ENCODE measurements at places on chromosomes 4 and X.

GRCh38 chr4:85039526-85039925, 73.0 kb upstream of the WDFY3 start:
- no peak for DNase-seq
- no peaks in the 10 kb centered on the region for H3K4me1 ChIP-seq
- no peaks in the 10 kb centered on the region for H3K36me3 ChIP-seq
- no peak overlapping the region for H3K27ac ChIP-seq
- H3K27me3 ChIP-seq = no peaks in the 10 kb centered on the region
- H3K4me3 ChIP-seq = no peak overlapping the region

DNA sequence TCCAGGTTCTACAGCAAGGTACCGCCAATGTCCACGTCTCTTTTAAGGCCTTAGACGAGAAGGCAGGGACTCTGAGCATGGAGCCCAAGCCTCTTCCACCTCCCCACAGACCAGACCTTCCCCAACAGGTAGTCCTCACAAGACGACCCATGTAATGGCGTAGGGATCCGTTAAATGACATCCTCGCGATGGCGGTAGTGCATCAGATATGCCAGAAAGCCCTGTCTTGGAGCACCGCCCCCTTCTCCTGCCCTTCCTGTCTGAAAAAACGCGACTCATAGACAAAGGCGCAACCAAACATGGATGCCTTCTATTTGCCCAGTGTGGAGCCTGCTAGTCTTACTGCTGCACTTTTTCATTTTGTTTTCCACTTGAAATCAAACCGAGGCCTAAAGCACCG, 185.4 kb downstream of the OR13H1 start:
- H3K4me1 ChIP-seq = no peaks in the 10 kb centered on the region
- peak overlapping the region; percentile 81 for H3K27ac ChIP-seq

- H3K4me3 ChIP-seq = peak overlapping the region; percentile 67
- no peaks in the 10 kb centered on the region for H3K27me3 ChIP-seq
- H3K36me3 ChIP-seq = no peaks in the 10 kb centered on the region
- H3K4me1 ChIP-seq = peaks cover 14% of the 10 kb centered on the region
- no peak for DNase-seq
Observed at GRCh38 chr4:147733716-147734344, 1.9 kb downstream of the ARHGAP10 start.

DNA sequence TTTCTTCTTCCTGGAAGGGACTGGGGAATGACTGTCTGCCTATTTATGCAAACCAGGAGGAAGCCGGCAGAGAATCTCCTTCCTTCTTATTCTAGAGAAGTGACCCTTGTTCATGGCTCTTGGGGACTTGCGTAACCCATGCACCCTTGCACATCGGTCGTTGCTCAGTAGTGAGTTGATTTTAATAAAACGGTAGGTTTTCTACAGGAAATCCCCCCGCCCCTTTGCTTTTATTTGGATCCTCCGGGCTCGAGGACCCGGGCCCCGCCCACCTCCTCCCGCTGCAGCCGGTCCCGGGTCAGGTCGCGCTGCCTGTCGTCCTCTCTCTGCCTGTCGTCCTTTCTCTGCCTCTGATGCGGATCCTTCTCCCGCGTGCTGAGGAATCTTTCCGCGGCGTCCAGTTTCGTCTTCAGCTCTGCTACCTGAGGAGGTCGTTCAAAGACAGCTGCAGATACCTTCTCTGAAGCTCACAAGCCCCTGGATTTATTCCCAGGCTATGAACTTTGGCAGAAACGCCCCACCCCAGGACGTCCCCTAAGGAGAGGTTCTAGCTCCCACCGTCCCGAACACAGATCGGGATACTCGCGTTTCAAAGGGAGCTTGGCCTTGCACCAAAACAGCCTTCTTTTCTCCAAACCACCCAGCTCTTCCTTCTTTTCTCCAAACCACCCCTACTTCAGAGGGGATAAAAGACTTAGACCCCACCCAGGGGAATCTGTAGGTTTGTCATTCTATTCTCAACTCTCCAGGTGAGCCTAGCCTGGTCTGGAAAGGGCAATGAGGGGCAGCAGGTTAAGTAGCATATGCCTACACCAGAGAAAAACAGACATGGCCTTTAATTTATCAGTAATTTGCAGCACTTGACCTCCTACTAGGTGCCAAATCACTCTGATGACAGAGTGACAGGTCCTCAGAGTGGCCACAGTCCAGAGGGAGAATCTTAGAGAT, 7.0 kb downstream of the TNIP3 start:
- no peaks in the 10 kb centered on the region for H3K4me1 ChIP-seq
- no peaks in the 10 kb centered on the region for H3K36me3 ChIP-seq
- peak overlapping the region; percentile 28 for H3K4me3 ChIP-seq
- DNase-seq = no peak
- H3K27ac ChIP-seq = no peak overlapping the region

- no peaks in the 10 kb centered on the region for H3K27me3 ChIP-seq
- no peak overlapping the region for H3K27ac ChIP-seq
- no peak overlapping the region for H3K4me3 ChIP-seq
Observed at GRCh38 chr4:73445383-73446335, 9.6 kb downstream of the AFP start.

DNA sequence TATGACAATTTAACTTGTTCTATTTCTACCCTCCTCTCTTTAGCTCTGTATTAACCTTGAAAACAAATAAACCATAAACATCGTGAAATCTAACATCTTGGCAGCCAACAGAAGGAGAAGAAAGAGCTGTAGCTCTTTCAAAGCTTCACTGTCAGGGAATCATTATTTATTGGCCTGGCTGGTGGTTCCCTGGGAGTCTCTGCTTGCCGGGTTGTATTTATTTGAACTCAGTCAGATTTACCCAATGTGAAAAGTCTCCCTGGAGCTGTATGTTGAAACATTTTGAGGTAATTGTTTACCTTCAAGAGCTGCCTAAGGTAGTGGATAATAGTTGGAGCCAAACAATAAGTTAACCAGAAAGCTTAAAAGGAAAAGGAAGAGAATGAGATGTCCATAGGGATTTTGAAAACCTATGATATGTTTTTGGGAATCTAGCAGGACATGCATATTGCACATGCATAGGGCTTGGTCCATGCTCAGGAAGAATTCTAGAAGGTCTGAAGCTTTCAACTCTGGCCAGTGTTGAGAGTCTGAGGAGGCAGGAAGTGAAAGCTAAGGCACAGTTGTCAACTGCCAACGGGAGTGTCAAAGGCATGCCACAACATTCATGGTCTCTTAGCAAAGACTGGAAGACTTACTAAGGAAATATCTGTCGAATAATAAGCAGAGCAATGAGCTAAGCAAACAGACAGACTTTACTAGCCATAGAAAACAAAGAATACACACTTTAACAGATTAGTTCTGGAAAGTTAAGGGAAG, 621.6 kb downstream of the PCDH7 start:
- H3K4me1 ChIP-seq = no peaks in the 10 kb centered on the region
- DNase-seq = no peak
- no peak overlapping the region for H3K4me3 ChIP-seq
- no peaks in the 10 kb centered on the region for H3K36me3 ChIP-seq

DNA sequence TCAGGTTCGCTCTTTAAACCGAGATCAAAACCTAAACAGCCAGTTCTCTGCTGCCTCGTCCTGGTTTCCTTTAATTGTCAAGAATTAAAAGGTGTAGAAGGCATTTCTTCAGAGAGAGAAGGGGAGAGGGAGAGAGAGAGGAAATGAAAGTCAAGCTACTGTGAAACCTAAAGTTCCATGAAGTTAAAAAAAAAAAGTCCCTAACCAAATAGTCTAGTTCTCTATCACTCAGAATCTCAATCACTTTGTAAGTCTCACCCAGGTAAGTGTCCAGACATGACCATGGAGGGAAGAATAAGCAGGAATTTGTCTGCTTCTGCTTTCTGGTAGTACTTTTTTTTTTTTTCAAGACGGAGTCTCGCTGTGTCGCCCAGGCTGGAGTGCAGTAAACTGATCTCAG, 18.8 kb upstream of the SMIM14 start:
- no peaks in the 10 kb centered on the region for H3K36me3 ChIP-seq
- H3K4me1 ChIP-seq = no peaks in the 10 kb centered on the region
- peak overlapping the region; percentile 71 for H3K27ac ChIP-seq
- H3K27me3 ChIP-seq = no peaks in the 10 kb centered on the region
- H3K4me3 ChIP-seq = no peak overlapping the region

DNA sequence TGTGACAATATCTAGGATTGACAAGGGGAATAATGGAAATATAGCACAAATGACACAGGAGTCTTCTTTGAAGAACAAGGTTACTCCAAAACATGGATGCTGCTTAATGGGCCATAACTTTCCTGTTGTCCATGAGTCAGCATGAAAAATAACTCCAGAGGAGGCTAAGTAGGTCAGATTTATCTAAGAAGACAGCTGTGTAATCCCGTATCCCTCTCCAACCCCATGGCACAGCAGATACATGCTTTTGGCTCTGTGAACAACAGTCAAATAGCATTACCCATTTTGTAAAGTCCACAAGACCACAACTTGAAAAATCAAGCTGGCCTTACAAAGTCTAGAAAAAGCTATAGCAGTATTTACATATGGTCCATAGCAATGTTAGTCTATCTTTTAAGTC, 2.1 kb upstream of the TMEM131L start:
- no peaks in the 10 kb centered on the region for H3K27me3 ChIP-seq
- H3K4me3 ChIP-seq = no peak overlapping the region
- H3K36me3 ChIP-seq = no peaks in the 10 kb centered on the region

DNA sequence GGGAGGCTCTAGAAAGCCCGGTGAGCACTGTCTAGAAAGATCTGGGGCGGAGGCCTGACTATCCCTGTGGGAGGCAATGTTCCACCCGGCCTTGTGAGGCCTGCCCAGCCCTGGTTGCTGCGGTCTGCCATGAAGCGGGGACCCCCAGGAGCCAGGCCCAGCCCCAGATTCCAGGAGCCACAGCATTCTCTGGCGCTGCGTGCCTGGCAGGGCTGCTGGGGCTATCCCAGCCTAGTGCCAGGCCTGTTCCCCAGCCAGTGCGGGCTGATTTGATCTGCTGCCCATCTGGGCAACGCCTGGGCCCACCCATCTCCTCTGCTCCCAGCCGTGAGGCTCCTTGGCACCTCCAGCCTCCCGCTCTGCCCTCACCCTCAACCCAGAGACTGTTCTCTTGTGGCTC, 19.6 kb downstream of the ATP2B3 start:
- H3K27ac ChIP-seq = no peak overlapping the region
- no peak overlapping the region for H3K4me3 ChIP-seq
- no peak for DNase-seq
- H3K27me3 ChIP-seq = no peaks in the 10 kb centered on the region
- H3K36me3 ChIP-seq = no peaks in the 10 kb centered on the region
- H3K4me1 ChIP-seq = no peaks in the 10 kb centered on the region

GRCh38 chr4:186770481-186771175, 47.0 kb upstream of the FAT1 start:
- H3K4me3 ChIP-seq = no peak overlapping the region
- H3K27ac ChIP-seq = no peak overlapping the region
- H3K27me3 ChIP-seq = no peaks in the 10 kb centered on the region
- no peaks in the 10 kb centered on the region for H3K4me1 ChIP-seq

- no peak overlapping the region for H3K27ac ChIP-seq
- no peak overlapping the region for H3K4me3 ChIP-seq
- DNase-seq = no peak
Observed at GRCh38 chr4:90061881-90062280, 65.3 kb upstream of the CCSER1 start.

- no peaks in the 10 kb centered on the region for H3K36me3 ChIP-seq
- no peaks in the 10 kb centered on the region for H3K4me1 ChIP-seq
- no peak for DNase-seq
- H3K27me3 ChIP-seq = no peaks in the 10 kb centered on the region
- no peak overlapping the region for H3K27ac ChIP-seq
Observed at GRCh38 chrX:6299724-6300123, 71.1 kb upstream of the NLGN4X start.

- DNase-seq = no peak
- H3K27ac ChIP-seq = no peak overlapping the region
- H3K4me1 ChIP-seq = no peaks in the 10 kb centered on the region
- no peaks in the 10 kb centered on the region for H3K36me3 ChIP-seq
- no peak overlapping the region for H3K4me3 ChIP-seq
- H3K27me3 ChIP-seq = no peaks in the 10 kb centered on the region
Observed at GRCh38 chrX:131477498-131477897, 66.4 kb upstream of the OR13H1 start.

DNA sequence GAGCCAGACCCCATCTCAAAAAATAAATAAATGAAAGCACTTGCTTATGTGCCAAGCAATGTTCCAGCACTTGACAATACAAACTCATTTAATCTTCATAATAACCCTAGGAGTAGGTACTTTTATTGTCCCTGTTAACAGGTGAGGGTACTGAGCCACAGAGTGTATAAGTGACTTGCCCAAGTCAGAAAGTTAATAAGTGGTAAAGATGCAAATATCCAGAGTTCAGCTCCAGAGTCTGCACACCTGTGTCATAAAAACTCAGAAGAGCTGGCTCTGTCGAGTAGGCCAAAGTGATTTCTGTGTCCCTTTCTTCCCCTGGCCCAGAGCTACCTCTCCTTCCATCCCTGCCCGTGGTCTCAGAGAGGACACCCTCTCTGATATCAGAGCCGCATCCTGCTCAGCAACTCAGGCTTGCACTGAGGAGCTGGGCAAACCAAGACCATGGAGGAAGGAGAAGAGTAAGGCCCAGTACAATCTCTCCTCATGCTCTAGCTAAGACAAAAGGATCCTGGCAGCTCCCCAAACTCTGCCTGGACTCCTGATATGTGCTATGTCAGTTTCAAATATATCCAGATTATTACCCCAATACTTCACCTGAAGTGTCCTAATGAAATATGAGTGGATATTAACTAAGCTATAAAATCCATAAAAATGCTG, 136.3 kb downstream of the HS6ST2 start:
- H3K4me3 ChIP-seq = no peak overlapping the region
- H3K36me3 ChIP-seq = no peaks in the 10 kb centered on the region
- no peaks in the 10 kb centered on the region for H3K27me3 ChIP-seq
- no peak for DNase-seq
- no peaks in the 10 kb centered on the region for H3K4me1 ChIP-seq

GRCh38 chr4:18082236-18082635, 60.7 kb upstream of the LCORL start:
- H3K4me3 ChIP-seq = no peak overlapping the region
- no peaks in the 10 kb centered on the region for H3K27me3 ChIP-seq
- no peaks in the 10 kb centered on the region for H3K4me1 ChIP-seq
- H3K27ac ChIP-seq = no peak overlapping the region

DNA sequence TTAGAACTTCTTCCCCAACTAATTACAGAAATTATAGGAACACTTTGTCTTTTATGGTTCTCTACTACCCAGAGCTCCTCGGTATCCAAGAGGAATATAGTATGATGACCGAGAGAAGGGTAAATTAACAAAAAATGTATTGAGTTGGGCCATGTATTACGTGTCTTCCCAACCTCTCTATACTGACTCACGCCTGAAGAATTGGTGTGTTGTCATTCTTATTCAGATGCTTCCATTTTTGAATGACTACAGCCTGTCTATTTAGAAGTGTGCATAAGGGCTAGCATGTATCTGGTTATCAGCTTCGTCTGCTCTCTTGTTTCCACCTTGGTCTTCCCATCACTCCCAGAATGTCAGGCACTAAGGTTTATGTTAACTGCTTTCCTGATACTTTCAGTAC, 24.5 kb upstream of the SCD5 start:
- H3K4me3 ChIP-seq = no peak overlapping the region
- H3K27me3 ChIP-seq = no peaks in the 10 kb centered on the region
- no peak overlapping the region for H3K27ac ChIP-seq
- no peak for DNase-seq
- H3K36me3 ChIP-seq = peaks cover 98% of the 10 kb centered on the region

All from right lobe of liver (tissue), 6 donors.